Fibroblast of lung (primary cell): ENCODE measurements at places on chromosomes 13 and 19. TPM values are rescaled to one million over a fixed set of nuclear protein-coding genes. Genes with fewer than 3 reads are reported as not detected.

The HTR2A gene
- 0.26 and 0.33 TPM in 2 replicates for total RNA-seq

The ZNF780A gene
- 12.8 and 17.3 TPM in 2 replicates for total RNA-seq

The ZNF726 gene
- total RNA-seq, result 0.51 and 3.5 TPM in 2 replicates

The SIPA1L3 gene
- 4.9 and 10.1 TPM in 2 replicates for total RNA-seq

DNA sequence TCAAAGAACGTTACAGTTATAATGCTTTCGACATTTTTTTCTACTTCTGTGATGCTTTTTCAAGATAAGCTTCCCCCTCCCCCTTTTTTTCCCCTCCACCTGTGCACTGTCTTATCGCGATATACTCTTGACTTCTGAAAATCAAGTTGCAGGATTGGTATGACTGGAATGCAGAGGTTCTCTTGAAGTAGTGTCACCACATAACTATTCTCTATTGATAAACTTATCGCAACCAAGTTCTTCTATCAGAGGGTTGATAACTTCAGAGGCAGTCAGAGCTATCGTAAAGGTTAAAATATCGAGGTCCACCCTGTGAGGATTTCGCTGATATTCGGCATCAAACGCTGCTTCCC lies 820 bp downstream of the EID2 start:
- H3K36me3 ChIP-seq, result no peaks in the 10 kb centered on the region
- peak; percentile 74 for DNase-seq
- H3K27me3 ChIP-seq, result peaks cover 7% of the 10 kb centered on the region
- H3K27ac ChIP-seq, result peak overlapping the region; percentile 90
- peaks cover 5% of the 10 kb centered on the region for H3K4me1 ChIP-seq

- H3K4me1 ChIP-seq, result peaks cover 19% of the 10 kb centered on the region
- no peak overlapping the region for H3K4me3 ChIP-seq
- H3K36me3 ChIP-seq, result no peaks in the 10 kb centered on the region
- peak overlapping the region; percentile 74 for H3K27ac ChIP-seq
Observed at GRCh38 chr13:49308921-49309408, 61.2 kb downstream of the CDADC1 start.

DNA sequence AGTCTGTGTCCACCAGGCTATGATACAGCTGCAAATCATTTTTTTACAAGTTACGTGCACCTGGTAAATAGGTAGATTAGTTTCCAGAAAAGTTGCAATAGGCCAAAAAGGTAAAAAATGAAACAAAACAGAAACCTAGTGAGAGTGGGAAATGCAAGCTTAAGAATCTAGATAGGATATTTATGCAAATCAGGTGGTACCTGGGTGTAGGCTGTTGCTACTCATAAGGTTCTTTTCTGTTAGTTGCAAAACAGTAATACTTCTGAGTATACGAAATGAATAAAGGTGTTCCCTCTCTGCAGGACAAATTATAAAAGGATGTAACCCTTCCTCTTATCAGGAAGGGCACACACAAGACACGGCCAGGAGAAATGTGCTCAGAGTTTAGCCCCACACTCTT lies 97.9 kb downstream of the UGGT2 start:
- no peak overlapping the region for H3K27ac ChIP-seq
- DNase-seq, result no peak
- H3K4me3 ChIP-seq, result no peak overlapping the region
- H3K4me1 ChIP-seq, result no peaks in the 10 kb centered on the region

- no peaks in the 10 kb centered on the region for H3K27me3 ChIP-seq
- no peak for DNase-seq
- H3K4me3 ChIP-seq, result no peak overlapping the region
- no peaks in the 10 kb centered on the region for H3K4me1 ChIP-seq
- H3K36me3 ChIP-seq, result no peaks in the 10 kb centered on the region
- H3K27ac ChIP-seq, result no peak overlapping the region
Observed at GRCh38 chr13:35255241-35255640, 221.2 kb downstream of the MAB21L1 start.

DNA sequence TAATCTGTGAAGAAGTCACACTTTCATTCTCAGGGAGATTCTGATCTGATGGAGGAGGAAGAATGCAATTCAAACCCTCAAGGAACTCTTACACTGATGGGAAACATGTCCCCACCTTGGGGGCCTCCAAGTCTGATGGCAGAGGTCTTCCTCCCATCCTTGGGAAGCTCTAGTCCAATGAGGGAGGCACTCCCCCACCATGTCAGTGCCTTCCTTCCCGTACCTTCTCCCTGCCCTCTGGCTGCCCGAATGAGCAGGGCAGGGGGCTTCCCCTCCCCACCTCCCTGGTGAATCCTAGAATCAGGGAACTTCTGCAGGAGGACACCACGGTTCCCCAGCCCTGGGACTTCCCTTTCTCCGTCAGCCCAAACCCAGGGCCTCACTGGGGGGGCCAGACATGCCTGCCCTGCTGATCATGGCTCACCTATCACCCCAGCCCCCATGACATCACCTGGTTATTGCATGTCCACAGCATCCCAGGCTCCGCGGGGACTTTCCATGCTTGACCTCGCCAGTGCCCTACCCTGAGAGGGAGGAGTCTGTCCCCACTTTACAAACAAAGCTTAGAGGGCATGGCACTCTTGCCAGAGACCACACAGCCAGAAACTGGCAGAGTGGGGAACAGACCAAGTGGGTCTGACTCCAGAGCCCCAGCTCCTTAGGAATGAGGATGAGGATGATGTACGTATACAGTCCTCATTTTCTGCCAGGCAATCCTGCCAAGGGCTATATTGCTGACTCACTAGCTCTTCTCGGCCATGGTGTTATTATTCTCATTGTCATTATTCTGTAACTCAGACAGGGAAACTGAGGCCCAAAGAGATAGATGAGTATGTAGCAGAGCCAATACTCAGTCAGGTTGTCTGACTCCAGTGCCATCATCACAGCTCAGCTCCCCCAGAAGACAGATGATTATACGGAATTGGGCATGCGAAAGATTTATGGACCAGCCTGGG lies 9.6 kb upstream of the BCL3 start:
- H3K27me3 ChIP-seq, result no peaks in the 10 kb centered on the region
- DNase-seq, result peak; percentile 36
- no peak overlapping the region for H3K4me3 ChIP-seq
- no peaks in the 10 kb centered on the region for H3K36me3 ChIP-seq

DNA sequence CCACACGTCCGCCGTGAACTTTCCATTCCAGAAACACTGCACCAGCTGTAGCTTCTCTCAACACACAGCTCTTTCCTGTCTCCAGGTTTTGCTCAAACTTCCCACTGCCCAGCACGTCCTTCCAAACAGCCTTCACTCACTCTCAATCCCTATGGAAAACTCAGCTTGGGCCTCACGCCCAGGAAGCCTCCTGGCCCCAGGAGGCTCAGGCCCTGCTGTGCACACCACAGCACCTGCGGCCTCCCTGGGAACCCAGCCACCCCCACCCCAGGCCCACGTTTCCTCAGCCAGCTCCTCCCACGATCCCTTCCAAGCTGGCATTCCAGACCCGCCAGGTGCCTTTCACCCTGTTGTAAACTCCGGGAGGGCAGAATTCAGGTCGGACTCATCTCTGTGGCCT lies 35.2 kb downstream of the C13orf46 start:
- H3K27ac ChIP-seq, result no peak overlapping the region
- DNase-seq, result peak; percentile 55
- H3K36me3 ChIP-seq, result peaks cover 1% of the 10 kb centered on the region
